ENCODE measurements at places on chromosomes 11 and 22.

GRCh38 chr22:19138217-19139000, 6.0 kb downstream of the ESS2 start:
- DNase-seq, result no peak

GRCh38 chr11:71461696-71462095, 8.7 kb downstream of the NADSYN1 start:
- no peak for DNase-seq

DNA sequence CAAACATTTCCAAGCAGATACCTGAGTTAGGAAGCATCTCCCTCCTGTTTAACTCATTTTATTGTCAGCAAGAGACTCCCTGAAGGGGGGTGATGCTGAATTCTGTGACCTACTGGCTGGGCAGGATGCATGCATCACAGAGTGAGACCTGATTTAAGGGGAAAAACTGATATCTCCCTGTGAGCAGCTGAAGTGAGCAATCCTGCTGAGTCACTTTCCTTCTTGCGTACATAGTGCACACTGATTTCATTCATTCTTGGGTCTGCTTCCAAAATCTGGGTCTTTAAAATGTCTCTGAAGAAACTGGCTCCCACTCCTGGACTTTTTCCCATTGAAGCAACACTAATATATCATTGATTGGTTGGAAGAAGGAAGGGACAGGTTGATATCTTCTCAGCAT, 23.3 kb downstream of the P4HA3 start:
- no peak for DNase-seq

GRCh38 chr11:56917708-56918400, 70.9 kb upstream of the OR5AK2 start:
- no peak for DNase-seq

GRCh38 chr11:134725716-134726639, 313.9 kb upstream of the B3GAT1 start:
- no peak for DNase-seq

All from esophagus squamous epithelium (tissue), 5 donors.